Small intestine (tissue), 16 donors: ENCODE measurements at places on chromosomes 13 and 19. TPM values are rescaled to one million over a fixed set of nuclear protein-coding genes. Genes with fewer than 3 reads are reported as not detected.

The ATP4A gene
- polyA plus RNA-seq = not detected

The ZNF66 gene
- polyA plus RNA-seq = 1.4 TPM

DNA sequence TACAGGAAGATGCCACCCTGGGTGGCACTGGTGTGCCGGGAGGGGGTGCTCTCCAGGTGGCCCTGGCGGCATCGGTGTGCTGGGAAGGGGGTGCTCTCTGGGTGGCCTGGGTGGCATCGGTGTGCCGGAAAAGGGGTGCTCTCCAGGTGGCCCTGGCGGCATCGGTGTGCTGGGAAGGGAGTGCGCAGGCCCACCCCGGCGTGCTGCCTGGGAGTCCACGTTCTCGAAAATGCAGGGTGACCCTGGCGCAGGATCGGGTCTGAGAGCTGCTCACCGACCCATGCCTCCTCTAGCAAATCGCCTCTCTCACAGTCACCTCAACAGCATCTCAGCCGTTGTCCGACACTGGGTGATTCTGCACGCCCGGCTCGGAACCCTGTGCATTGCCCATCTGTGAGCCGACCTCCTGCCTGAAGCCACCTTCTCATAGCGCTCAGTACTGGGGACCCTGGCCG lies 36.4 kb downstream of the RASA3 start:
- H3K36me3 ChIP-seq = no peaks in the 10 kb centered on the region
- H3K27me3 ChIP-seq = no peaks in the 10 kb centered on the region
- no peak overlapping the region for H3K4me3 ChIP-seq
- H3K4me1 ChIP-seq = no peaks in the 10 kb centered on the region
- no peak for DNase-seq

DNA sequence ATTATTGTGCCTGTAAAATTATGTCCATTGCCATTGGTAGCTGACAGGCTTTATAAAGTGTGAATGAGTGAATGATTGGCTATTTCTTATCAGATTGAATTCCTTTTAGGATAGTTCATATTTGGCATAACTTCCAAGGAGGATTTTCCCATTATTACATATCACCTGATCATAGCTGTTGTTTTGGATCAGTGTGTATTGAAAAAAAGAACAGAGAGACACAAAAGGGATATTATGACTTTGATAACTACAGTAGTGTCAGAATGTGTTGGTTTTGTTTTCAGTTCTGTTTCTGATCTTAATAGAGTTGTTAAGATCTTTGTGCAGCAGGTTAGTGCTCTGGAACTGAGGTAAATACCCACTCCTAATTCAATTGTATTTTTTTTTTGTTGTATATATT lies 103.8 kb downstream of the LRCH1 start:
- no peaks in the 10 kb centered on the region for H3K27me3 ChIP-seq
- no peaks in the 10 kb centered on the region for H3K36me3 ChIP-seq
- H3K4me3 ChIP-seq = no peak overlapping the region
- peaks cover 2% of the 10 kb centered on the region for H3K4me1 ChIP-seq
- no peak for DNase-seq

The LHFPL6 gene
- polyA plus RNA-seq = 0.22 TPM

DNA sequence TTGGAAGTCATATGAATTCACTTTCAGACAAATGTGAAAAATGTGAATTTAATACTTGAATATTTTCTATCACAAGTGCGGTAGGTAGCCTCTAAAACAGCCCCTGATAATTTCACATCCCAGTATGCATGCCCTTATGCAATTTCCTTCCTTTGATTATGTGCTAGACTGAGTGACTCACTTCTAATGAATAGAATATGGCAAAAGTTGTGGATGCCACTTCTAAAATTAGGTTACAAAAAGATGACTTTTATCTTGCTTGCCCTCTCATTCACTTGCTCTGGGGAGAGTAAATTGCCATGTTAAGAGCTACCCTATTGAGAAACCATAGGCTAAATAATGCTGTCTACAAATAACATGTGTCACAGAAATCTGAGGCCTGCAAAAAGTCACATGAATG lies 402.5 kb upstream of the PCDH9 start:
- no peaks in the 10 kb centered on the region for H3K36me3 ChIP-seq
- H3K4me1 ChIP-seq = no peaks in the 10 kb centered on the region
- H3K4me3 ChIP-seq = no peak overlapping the region
- H3K27ac ChIP-seq = no peak overlapping the region

- DNase-seq = no peak
- no peaks in the 10 kb centered on the region for H3K27me3 ChIP-seq
- no peak overlapping the region for H3K4me3 ChIP-seq
- H3K27ac ChIP-seq = no peak overlapping the region
These were observed 18.5 kb downstream of the POU2F2 start for GRCh38 chr19:42113641-42114348.
